Non-pigmented ciliary epithelial cell (primary cell): ENCODE measurements at places on chromosomes 5 and 9.

DNA sequence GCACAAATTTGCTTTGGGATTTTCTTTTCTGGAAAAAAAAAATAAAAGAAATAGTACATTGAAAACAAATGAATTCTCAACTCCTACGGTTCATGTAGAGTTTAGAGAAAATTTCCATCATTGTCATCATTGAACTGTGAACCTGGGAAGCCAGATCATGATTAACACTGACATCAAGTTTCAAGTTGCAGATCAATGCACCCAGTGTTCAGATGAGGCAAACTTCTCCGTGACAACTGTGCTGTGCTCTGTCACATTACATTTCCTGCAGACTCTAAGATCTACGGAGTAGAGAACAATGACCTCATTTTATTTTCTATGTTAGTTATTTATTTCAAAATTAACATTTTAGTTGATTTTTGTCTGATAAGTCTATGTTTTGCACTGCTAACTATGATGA, 99.7 kb downstream of the MAP1B start:
- DNase-seq, result no peak

GRCh38 chr9:94657021-94657725, 17.9 kb upstream of the FBP1 start:
- DNase-seq, result no peak

DNA sequence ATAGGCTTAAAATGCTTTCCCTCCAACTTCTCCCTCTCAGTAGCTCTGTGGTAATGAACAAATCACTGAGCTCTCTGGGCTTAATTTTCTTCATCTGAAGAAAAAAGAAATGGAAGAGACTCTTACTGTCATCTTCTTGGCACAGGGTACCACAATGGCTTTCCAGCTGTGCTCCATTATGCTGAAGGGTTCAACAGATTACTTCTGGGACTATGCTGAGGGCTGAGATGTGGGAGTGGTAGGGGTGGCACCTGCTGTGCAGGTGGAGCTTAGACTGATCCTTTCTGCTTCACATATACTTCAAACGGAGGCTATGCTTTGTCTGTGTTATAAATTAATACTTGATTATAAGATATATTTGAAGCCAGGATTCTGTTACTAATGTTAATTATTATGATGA, 840.2 kb upstream of the C9orf72 start:
- DNase-seq, result no peak

GRCh38 chr9:98045234-98046179, 11.0 kb upstream of the NANS start:
- no peak for DNase-seq

GRCh38 chr5:78691084-78691960, 42.8 kb upstream of the LHFPL2 start:
- no peak for DNase-seq

DNA sequence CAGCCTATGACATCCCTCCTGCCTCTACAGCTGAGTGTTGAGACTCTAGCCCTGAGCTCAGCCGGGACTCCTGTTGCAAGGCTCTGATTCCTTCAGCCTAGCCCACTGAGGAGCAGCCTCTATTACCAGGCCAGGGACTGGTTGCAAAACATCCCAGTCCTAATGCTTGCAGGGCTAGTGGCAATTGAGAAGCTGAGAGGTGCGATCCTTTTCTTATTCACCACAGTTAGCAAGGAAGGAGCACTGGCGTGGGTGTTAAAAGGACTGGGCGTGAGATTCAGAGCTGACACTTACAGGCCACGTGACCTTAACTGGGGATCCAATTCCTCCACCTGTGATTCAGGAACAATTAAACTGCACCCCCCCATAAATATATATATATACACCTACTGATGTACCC, 58.8 kb downstream of the GARNL3 start:
- DNase-seq, result no peak

DNA sequence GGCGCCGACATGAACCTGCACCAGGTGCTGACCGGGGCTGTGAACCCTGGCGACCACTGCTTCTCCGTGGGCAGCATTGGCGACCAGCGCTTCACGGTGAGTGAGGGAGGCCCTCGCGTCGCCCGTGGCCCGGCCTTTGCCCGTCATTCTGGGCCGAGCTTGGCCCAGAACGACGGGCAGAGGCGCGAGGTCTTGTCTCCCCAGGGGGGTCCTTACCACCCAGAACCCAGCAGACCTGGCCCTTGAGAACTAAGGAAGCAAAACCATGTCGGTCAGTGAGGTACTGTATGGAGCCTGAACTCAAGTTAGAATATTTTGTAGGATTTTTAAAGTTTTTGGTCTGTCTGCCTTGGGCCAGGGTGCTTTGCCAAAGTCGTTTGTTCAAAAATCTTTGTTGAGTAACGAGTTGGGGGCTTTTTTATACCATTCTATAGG, 691 bp downstream of the DMXL1 start:
- no peak for DNase-seq

- DNase-seq, result no peak
Measured at GRCh38 chr9:2970864-2971263, 127.0 kb upstream of the PUM3 start.

DNA sequence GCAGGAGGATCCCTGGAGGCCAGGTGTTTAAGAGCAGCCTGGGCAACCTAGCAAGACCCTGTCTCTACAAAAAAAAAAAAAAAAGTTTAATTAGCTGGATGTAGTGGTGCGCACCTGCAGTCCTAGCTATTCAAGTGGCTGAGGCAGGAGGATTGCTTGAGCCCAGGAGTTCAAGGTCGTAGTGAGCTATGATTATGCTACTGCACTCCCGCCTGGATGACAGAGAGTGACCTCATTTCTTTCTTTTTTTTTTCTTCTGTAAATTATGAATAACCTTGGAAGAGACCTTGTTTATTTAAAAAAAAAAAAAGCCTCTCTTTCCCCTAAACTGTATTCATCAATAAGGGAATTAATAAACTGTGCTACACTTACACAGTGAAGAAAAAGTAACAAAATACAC, 43.6 kb upstream of the SLC30A5 start:
- no peak for DNase-seq

DNA sequence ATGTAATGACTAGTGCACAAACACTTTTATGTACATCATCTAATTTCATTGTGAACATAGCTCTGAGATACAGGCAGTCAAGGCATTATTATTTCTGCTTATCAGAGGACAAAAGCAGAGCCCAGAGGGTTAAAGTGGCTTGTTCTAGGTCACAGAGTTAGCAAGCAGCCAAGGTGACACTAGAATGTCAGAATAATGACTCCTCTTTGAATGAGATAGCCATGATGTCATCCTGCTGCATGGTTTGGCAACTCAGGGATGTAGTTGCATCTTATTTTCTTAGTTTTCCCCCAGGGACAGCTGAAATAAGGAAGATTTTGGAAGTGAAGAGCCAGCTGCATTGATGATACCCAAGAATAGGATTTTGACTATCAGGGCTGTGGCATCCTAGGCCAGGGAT, 54.4 kb downstream of the KCNV2 start:
- no peak for DNase-seq

- no peak for DNase-seq
Measured at GRCh38 chr5:167478188-167478587, 813.3 kb upstream of the WWC1 start.

DNA sequence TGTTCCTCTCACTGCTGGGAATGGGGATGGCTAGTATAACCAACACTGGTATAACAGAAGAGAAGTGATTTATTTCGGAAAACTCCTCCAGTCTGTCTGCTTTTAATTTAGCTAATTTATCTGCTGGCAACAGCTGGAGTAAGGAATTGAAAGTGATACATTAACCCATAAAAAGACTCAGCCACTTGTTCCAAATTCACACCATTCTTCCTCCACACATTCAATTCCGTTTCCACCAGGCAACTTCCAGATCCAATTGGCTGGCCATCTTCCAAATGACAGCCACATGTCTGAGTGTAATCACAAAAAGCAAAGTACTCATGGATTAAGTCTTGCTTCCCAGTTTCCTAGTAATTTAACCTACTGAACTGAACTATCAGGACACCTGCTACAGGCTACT, 77.1 kb upstream of the RETREG1 start:
- no peak for DNase-seq

DNA sequence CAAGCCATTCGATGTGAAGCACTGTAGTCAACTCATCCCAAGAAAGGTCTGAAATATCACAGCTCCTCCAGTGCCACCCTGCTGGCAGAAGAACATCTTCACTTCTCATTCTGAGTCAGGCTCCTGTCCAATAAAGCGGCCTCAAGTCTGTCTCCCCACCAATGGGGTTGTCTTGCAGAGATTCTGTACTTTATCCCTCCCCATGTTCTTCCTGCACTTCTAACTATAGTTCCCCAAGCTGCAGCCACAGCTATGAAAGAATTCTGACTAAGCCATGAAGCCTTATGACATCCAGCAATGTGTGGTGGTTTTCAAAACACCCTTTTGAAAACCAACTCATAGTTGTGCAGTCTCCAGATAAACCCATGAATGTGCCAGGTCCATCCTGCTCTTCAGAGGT, 6.8 kb downstream of the MACROH2A1 start:
- DNase-seq, result peak; percentile 85

GRCh38 chr5:172565455-172565854, 75.6 kb upstream of the NEURL1B start:
- DNase-seq, result no peak
